Stimulated activated CD4-positive, alpha-beta T cell treated with anti-CD3 and anti-CD28 coated beads, Interleukin-12 subunit alpha, Interleukin-12 subunit beta, amount 100 ng/mL, for 24 hours (primary cell): ENCODE measurements at places on chromosomes 11 and 22.

GRCh38 chr11:100980156-100980555 is 149.5 kb downstream of the PGR start:
- DNase-seq: no peak

DNA sequence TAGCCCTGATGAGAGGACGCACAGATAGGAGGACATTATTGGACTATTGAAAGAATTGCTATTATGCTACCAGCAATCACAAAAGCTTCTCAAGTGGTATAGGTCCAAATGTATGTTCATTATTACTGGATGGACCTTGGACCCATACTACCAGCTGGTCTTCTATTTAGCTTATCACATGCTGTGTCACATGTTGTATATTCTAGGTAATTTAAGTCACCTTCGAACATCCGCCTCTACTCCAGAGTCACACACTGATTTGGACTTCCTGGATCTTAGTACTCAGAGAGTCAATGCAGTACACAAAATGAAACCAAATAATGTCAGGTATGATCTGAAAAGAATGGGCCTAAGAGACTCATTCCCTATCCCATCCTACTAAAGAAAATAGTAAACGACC is 534.0 kb upstream of the API5 start:
- DNase-seq: no peak

DNA sequence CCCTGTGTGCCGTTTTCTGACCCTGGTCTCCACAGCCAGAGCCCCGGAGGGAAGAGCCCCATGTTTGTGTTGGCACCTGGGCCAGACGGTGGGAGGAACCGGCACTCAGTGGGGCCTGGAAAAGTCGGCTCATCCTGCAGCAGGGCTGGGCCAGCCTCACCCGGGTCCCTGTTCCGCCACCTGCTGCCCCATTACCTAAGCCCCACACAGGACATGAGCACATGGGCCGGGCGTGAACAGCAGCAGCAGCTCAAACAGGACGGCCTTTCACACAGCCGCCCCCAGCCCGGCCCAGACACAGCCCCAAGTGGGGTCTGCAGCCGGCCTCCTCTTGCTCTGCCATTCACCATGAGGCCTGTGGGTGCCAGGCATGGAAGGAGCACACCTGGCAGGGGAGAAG is 302.4 kb downstream of the MN1 start:
- no peak for DNase-seq

- DNase-seq: no peak
These were observed 288.3 kb upstream of the ANO3 start for GRCh38 chr11:26043665-26044064.

DNA sequence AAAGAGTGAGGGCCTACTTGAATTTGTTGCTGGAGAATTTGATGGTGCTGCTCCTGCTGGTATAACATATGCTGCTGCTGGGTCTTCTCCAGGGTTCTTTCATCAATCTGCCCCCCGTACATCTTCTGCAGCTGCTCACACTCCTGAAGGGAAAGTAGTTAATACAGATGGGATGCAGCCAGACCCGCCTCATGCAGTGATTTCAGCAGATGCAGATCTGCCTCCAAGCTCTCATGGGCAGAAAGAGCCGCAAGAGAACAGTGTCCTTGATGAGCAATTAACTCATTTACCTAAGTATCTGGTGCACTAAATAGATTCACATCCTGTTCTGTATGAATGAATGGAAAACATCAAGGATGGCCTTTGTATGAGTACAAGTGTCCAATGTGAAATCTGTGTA is 24.8 kb upstream of the APOA1 start:
- DNase-seq: no peak

- no peak for DNase-seq
These were observed 1649.1 kb downstream of the LRRC4C start for GRCh38 chr11:39810358-39810757.

DNA sequence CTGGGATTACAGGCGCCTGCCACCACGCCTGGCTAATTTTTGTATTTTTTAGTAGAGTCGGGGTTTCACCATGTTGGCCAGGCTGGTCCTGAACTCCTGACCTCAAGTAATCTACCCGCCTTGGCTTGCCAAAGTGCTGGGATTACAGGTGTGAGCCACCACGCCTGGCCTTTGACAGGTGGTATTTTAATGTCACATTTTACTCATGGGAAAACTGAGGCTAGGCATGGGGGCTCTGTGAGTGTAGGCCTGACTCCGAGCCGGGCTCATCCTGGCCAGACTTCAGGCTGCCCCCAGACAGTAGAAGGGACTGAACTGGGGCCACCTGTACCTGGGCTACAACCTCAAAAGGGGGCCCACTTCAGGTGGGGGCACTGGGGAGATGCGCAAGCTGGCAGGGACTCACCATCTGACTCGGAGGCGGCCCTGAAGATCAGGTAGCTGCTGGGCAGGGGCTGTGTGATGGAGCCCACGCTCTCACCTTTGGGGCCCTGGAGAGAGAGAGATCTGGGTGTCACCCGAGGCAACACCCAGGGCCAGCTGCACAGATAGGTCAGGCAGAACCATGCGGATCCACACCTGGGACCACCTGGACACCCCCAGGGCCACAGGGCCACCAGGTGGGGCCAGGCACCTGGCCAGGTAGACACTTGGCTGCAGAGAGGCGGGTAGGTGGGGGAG is 45.8 kb downstream of the OSBPL5 start:
- DNase-seq: no peak

DNA sequence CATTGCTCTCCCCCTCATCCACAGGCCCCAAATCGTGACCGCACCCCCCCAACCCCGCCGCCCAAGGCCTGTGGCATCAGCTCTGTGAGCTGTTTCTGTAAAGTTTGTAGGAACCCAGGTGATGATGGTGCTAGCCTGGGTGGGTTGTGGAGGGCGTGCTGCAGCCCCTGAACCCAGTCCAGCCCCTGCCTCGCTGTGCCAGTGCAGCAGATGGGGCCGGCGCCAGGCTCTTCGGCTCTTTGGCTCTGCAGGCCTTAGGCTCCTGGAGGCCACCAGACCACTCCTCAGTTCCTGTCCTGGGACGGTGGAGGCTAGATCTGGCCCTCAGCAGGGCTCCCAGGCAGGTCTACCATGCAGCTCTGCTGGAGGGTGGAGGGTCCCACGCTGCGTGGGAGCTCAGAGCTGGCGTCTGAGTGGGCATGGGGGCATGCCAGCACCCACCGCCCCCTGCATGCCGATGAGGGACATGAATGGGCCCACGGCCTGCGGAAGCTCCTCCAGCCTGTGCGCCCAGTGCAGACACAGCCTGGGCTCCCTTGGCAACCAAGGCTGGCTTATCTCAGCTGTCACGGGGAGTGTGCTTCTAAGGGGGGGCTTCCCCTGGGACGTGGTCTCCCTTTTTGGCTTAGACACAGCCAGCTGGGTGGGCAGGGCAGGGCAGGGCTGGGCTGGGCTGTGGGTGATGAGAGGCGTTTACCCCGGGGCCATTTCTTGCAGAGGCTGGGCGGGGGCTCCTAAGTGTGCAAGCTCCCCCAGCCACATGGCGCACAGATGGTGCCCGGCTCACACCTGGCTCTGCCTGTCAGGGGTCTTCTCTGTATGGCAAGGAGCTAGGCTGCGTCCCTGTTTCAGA is 1187.6 kb downstream of the BRD1 start:
- DNase-seq: no peak

DNA sequence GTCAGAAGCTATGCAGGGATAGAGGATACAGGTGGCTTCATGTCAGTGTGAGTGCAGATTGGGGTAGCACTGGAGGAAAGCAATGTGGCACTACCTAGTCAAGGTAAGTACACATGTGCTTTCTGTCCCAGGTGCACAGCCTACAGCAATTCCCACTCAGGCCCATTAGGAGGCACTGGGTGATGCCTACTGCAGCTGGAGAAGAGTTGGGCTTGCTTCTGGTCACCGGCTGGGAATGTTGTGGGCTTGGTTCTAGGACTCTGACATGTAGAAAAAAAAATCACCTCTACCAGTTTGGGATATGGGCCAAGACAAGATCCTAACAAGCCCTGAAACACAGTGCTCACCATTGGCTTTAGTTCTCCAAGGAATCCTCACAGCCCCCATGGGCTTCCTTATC is 69.7 kb downstream of the TENM4 start:
- DNase-seq: no peak

- no peak for DNase-seq
These were observed 474.8 kb upstream of the CCDC90B start for GRCh38 chr11:83760932-83761331.

DNA sequence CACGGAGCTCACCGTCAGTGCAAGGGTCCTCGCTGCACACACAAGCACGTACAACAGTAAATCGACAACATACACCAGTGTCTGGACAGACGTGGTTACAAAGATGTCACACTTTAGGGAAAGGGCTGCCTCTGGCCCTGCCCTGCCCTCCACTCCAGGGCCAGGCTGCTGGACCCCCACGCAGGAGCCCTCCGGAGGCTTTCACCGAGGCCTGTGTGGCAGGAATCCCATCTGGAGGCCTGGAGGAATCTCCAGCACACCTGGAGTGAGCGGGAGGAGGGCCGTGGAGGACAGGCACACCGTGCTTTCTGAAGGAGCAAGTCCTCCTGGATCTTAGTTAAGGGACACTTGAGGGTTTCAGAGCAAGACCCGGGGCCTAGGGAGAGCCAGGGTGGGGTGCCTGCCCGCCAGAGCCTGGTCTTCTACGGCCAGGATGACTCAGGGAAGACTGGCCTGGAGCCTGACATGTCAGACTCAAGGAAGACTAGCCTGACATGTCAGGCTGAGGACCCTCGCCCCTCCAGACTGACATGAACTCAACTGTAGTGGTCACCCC is 2.1 kb upstream of the PIM3 start:
- no peak for DNase-seq

DNA sequence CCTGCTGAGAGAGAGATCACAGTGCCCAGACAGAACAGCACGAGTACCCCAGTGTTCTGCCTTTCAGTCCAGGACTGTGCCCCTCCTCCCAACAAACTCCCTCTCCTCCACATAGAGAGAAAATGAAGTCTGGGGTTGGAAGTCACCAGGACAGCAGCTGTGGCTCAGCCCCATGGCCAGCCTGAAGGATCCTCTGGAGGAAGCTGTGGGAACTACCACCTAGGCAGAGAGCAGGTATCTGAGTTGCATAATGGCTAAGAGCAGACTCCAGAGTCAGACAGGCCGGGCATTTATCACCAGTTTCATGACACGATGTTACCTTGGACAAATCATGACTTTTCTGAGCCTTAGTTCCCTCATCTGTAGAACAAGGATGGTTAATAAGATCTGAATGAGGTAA is 61.2 kb upstream of the RRAS2 start:
- no peak for DNase-seq

GRCh38 chr11:119378851-119379465 is 2.5 kb downstream of the USP2 start:
- DNase-seq: no peak

GRCh38 chr11:78039391-78039918 is 16.4 kb upstream of the KCTD14 start:
- DNase-seq: no peak

- no peak for DNase-seq
These were observed 39.2 kb upstream of the KLHL35 start for GRCh38 chr11:75472081-75472732.

DNA sequence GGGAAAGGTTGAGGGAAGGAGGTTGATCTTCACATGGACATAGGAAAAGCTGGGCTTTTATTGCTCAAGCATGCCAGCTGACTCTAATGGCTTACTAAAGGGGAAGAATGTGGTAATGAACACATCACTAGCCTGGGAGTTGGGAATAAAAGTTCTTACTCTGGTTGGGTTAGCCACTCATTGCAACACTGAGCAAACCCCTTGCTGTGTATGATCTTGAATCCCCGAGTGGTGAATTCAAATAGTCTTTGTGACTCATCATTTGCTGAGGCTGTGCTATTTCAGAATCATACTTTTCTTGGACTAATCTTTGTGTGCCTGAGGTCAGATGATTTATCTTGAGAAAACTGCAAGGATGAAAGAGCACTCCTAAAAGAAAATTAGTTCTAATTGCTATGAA is 304.1 kb upstream of the ANO5 start:
- no peak for DNase-seq

DNA sequence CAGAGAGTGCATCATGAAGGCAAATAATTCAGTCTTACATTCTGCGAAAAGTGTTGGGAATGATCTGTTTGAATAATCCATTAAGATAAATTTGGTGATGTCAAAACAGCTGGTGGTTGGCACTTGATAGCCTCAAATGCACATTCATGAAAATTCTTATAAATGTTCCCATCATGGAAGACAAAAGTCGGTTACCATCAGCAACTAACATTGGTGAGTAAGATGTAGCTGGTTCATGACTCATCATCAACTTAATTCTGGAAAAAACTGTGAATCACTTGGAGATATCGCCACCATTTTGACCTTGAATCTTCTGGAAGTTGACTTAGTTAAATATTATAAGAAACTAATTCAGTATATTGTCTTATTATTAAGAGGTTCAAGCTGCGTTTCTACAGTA is 11.2 kb downstream of the CRYBB1 start:
- no peak for DNase-seq

- no peak for DNase-seq
These were observed 29.0 kb downstream of the FBLN1 start for GRCh38 chr22:45531441-45532234.

DNA sequence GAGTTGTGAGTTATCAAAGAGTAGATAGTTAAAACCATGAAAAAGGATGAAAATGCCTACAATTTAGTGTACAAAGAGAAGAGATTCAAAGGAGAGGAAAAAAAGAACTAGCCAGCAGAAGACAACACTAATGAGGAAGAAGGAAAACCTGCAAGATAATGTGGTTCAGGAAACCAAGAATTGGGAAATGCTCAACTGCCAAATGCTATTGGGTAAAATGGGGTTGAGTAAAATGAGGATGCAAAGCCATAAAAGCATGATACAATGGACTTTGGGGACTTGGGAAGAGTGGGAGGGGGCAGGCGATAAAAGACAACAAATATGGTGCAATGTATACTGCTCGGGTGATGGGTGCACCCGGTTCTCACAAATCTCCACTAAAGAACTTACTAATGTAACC is 7.6 kb upstream of the OR52K2 start:
- no peak for DNase-seq

GRCh38 chr11:94658888-94659287 is 91.7 kb downstream of the PIWIL4 start:
- no peak for DNase-seq
